ENCODE measurements at places on chromosomes 2 and 18. TPM values are rescaled to one million over a fixed set of nuclear protein-coding genes. Genes with fewer than 3 reads are reported as not detected.

Gene ANKRD30BL
- total RNA-seq = not detected

Gene SLC25A12
- total RNA-seq = 20.5 TPM

GRCh38 chr18:76660571-76661192 is 161.7 kb upstream of the ZNF236 start:
- H3K4me1 ChIP-seq = no peaks in the 10 kb centered on the region
- no peaks in the 10 kb centered on the region for H3K36me3 ChIP-seq
- no peak for DNase-seq

GRCh38 chr2:44929735-44930273 is 11.7 kb upstream of the SIX3 start:
- H3K4me1 ChIP-seq = no peaks in the 10 kb centered on the region
- no peak for DNase-seq
- H3K27ac ChIP-seq = no peak overlapping the region

DNA sequence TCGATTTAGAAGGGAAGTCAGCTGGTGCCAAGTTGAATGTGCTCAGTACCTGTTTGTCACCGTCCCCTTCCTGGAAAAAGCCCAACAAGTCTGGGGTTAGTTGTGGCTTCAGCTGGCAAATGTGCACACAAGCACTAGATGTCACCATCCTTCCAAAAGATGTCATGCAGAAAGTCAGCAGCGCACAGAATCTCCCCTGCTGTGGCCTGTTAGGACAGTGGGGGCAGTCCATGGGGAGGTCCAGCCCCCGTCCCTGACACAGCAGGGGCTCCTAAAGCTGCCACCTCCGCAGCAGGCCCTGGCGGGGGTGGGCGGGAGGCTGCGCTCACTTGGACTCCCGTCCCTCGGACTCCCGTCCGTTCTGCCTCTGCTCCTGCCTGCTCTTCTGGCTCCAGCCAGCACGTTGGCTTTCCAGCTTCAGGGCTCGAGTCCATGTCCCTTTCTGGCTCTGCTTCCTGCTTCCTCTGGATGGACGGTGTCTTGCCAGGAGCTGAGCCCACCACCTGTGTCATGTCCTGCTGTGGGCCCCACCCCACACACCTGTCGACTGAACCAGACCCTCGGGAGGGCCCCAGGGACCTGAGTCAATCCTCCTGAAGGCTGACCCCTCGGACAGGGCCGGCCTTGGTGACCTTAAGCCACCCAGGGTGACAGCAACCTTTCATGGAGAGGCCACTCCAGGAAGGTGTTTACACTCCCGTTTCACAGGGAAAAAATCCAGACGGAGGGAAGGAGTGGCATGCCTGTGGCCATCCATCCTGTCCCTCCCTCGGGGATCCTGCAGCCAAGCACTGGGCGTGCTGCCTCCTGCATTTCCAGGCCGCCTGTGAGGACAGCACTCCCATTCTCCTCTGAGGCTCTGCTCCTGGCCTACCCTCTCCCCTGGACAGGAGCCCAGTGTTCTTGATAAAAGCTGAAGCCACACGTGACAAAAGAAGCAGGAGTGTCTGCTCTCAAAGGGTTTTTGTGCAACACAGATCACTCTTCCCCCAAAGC is 8.5 kb downstream of the RAB17 start:
- H3K36me3 ChIP-seq = no peaks in the 10 kb centered on the region
- no peaks in the 10 kb centered on the region for H3K4me1 ChIP-seq
- peaks cover 4% of the 10 kb centered on the region for H3K27me3 ChIP-seq
- DNase-seq = no peak
- H3K4me3 ChIP-seq = no peak overlapping the region

DNA sequence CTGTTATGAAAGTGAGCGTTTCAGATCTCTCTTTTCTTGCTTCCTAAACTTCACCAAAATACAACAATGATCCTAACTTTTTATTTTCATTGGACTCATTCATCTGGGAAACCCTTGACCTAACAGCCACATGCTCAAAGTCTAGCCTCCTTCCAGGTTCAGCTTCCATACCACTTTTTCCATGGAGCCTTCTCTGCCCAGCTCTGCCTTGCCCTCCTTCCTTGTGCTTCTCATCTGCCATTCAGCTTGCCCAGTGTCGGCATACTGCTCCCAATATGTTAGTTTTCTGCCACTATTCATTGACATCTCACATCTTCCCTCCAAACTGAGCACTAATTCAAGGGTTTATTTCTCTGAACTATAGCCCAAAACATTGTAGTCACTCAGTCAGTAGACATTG is 214.7 kb downstream of the RAD51AP2 start:
- H3K27me3 ChIP-seq = no peaks in the 10 kb centered on the region
- H3K4me1 ChIP-seq = no peaks in the 10 kb centered on the region
- no peak overlapping the region for H3K4me3 ChIP-seq
- H3K36me3 ChIP-seq = no peaks in the 10 kb centered on the region
- DNase-seq = no peak
